ENCODE measurements at places on chromosomes 16 and 17.

DNA sequence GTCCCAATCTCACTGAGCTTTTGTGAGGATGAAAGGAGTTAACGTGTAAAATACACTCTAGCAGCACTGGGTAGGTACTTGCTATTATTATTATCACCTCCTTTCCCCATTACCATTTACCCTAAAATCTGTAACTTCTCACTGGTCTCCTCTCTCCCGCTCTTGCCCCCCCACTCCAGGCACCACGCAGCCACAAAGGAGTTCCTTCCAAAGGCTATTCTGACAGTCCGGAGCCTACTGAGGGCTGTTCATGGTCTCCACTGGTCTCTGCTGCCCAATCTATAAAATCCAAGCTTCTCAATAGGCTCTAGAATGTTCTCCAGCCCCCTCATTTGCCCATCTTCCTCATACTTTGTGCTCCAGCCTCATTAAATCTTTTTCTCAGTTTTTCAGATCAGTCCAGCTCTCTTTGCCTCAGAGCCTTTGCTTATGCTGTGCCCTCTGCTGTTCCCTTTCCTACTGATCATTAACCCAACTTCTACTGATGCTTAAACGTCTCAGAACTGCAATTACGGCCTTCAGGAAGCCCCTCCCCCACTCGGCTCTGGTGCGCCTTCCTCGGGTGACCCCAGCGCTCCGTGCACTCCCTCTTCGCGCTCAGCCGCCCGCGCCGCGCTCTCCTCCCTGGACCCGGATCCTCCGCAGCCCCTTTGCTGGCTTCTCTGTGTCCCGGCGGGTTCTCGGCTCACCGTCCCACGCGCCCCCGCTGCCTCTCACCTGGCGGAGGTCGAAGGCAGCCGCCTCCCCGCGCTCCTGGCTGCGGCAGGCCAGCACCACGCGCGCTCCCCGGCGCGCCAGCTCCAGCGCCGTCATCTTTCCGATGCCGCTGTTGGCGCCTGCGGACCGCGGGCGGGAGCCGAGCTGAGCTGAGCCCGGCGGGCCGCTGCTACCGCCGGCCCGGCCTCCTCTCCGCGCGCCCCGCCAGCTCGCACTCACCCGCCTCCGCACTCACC, 737 bp downstream of the DHRS13 start:
- DNase-seq = peak; percentile 64

DNA sequence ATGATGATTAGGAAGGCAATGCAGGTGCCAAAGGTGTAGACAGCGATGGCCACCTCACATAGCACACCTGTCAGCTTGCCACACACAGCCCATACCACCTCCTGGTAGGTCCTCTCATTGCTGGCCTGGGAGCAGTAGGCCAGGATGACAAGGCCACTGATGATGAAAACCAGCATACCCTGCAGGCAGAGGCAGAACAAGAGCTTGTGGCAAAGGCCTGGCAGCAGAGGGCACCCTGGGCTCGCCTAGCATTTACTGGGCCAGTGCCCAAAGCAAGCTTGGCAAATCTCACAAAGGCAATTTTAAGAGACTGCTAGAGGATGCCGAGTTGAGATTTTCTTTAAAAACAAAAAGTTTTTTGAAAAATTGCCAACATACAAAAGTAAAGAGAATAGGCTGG, 5.9 kb downstream of the SLC38A7 start:
- no peak for DNase-seq

GRCh38 chr17:15341385-15341849, at the start of gene TEKT3:
TSS of gene TEKT3 (minus strand) at chr17:15341597. CDS start at chr17:15331585, 10,012 bp downstream.
- DNase-seq = no peak

GRCh38 chr16:65069065-65069464, 52.8 kb downstream of the CDH11 start:
- DNase-seq = no peak

GRCh38 chr16:88282564-88283395, 100.0 kb upstream of the ZNF469 start:
- DNase-seq = no peak

GRCh38 chr16:89974870-89975269, 26.3 kb downstream of the DEF8 start:
- no peak for DNase-seq

DNA sequence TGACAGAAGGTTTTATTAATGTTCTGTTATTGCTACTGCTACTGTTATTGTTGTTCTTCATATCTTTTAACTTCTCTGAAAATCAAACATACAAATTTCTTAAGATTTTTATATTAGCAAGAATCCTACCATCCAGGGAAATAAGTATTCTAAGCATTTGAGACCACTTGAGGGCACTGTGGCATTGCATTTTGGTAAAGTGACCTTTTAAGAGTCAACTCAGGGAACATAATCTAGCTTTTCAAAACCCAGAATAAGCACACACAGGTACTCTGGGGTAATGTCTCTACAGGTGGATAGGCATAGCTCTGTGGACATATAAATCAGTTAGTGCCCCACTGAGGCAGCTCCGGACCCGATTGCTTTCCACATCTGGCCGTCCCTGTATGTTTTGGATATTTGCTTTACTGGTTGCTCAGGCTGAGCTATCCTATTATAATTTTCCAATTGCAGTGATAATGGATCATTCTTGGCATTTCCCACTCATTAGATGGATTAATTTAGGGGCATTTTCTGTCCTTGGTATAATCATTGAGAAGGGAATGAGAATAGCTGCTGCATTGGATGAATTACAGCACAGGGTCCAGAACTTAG, 1425.1 kb upstream of the CDH8 start:
- no peak for DNase-seq

GRCh38 chr16:79754501-79754900, 154.0 kb upstream of the MAF start:
- no peak for DNase-seq

GRCh38 chr17:76553178-76553908, 13.5 kb downstream of the PRCD start:
- DNase-seq = no peak

DNA sequence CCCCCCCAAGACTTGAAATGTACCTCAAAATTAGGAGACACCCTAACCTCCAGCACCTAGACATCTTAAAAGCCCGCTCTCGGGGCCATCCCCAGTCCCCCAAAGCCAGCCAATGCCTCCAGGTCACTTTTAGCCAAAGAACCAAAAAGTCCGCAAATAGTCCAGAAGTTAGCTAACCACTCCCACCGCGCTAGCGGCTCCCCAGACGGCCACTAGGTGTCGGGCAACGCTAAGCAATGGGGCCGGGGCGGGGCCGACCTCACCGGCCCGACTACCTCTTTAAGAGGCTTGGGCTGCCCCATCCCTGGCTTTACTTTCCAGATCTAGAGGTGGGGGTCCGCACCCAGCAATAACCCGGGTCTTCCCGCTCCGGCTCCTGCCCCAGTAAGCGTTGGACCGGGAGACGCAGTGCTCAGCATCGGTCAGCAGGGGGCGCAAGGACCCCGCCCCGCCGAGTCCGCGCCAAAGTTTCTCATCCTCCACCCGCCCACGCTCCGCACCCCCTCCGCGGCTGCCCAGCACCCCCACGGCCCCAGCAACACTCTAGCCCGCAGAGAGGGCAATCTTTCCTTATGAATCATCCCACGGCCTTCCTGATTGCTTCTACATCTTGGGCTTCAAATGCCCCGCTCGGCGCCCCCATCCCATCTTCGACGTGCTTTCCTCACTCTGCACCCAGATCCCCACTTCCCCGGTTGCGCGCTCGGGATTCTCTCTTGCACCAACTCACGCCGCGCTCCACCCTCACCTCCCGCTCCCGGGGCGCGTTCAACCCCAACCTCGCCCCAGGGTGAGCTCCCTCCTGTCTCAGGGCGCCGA, 765 bp downstream of the COL1A1 start:
- DNase-seq = peak; percentile 73

DNA sequence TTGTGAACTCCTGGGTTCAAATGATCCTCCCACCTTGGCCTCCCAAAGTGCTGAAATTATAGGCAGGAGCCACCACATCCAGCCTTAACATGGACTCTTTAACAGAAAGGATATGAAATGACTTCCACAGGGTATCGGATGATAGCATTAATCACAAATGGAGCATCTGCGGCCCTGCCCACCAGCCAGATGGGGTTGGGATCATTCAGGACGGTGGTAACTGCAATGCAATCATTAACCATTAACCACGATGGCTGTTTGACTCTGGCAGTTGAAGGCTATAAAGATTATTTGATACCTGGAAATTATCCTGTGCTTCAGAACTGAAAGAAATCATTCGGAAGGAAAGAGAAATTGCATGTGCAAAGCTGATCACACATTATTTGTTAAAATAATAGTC, 5.3 kb upstream of the CHST5 start:
- DNase-seq = no peak

GRCh38 chr16:5467552-5467951, 370.0 kb upstream of the EEF2KMT start:
- no peak for DNase-seq

GRCh38 chr17:17749025-17749772, 67.9 kb downstream of the RAI1 start:
- no peak for DNase-seq

DNA sequence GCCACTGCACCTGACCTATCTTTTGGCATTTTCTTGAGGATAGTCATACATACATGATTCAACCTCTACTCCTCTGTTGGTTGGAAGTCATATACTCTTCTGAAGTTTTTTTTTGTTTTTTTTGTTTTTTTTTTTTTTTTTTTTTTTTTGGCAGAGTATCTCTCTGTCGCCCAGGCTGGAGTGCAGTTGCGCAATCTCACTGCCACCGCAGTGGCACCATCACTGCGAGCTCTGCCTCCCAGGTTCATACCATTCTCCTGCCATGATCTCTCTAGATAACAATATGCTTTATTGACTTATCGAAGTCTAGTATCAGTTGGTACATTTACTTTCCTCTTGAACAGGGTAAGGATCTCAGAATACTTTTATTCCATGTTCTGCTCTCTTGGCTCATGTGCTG, 224.2 kb upstream of the WSCD1 start:
- DNase-seq = no peak

DNA sequence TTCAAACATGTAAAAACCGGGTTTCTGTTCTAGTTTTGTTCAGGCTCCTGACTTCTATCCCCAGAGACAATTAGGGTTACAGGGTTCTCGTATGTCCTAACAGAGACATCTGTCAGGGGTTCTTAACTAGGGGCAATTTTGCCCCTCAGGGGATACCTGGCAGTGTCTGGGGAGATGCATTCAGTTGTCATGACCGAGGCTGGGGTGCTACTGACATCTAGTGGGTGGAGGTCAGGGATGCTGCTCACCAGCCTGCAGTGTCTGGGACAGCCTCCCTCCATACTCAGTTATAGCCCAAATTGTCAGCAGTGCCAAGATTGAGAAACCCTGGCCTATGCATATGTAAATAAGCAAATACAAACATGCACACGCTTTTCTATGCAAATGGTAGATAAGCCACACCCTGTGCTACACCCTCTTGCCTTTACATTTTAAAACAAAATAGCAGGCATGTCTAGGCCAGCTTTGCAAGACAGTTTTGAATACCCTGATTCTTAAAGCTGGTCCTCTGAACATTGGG, 37.4 kb downstream of the CLEC16A start:
- DNase-seq = peak; percentile 18

GRCh38 chr16:28497861-28498599, 3.6 kb downstream of the APOBR start:
- DNase-seq = no peak

GRCh38 chr17:30369995-30370394, 8.7 kb upstream of the CPD start:
- no peak for DNase-seq

DNA sequence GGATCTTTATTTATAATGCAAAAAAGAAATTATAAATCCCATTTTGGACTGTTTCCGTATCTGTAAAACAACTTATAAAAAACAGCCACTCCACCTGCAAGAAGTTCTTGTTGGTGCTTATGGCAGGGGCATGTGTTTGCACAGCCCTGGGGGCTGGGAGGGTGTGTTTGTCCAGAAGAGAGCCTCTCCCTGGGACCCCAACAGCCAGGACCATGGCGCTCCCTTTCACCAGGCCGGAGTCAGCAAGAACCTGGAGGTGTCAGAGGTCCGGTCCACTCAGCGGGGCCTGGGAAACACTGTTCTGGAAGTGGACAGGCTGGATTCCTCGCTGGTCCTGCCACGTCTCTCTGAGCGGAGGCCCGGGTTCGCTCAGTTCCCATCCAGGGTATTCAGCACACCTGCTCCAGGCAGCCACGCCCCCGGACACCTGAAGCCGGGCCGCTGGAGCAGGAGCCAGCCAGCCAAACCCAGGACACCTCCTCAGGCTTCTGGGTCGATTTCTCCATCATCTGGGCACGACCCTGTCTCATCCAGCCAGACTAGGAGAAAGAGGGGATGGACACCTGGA, 18.9 kb upstream of the GINS2 start:
- no peak for DNase-seq

DNA sequence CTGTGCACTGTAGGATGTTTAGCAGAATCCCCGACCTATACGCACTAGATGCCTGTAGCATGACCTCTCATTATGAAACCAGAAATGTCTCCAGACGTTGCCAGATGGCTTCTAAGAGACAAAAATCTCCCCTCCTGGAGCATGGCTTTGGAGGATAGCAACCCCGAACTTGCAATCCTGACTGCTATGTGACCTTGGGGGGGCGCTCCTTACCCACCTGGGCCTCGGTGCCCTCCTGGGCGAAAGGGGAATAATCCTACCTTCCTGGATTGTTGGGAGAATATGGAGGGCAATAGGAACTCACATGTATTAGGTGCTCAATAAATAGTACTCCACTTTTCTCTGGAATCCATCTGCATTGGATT, 8.1 kb downstream of the MRM1 start:
- DNase-seq = no peak

GRCh38 chr17:18158022-18158600, 25.5 kb upstream of the ALKBH5 start:
- DNase-seq = peak; percentile 90

- DNase-seq = no peak
Measured at GRCh38 chr17:72802726-72803125, 289.8 kb downstream of the SLC39A11 start.

DNA sequence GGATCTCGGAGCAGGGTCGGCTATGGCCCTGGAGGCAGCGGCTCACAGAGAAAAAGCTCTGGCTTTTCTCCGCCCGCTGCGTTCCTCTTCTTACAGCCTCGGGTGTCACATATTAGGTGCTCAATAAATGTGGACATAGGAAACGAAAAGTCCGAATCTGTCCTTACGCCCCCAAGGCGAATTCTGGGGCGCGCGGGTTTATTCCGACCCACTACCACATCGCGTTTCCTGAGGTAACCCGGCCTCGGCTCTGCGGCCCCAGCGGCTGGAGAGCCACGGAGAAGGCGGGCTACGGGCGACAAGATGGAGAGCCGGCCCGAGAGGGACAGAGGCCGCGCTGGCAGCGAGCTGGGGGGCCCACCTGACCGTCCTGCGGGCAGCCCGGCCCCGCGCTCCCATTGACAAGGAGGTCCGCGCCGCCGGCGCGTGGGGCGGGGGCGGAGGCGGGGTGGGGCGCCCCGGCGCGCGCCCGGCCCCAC, 573 bp upstream of the GNAO1 start:
- DNase-seq = no peak

GRCh38 chr17:45229681-45230409, 8.2 kb downstream of the FMNL1 start:
- peak; percentile 9 for DNase-seq

- DNase-seq = no peak
Measured at GRCh38 chr17:63345611-63346010, 100.5 kb downstream of the CYB561 start.
